ENCODE measurements at places on chromosomes 12 and 14. TPM values are rescaled to one million over a fixed set of nuclear protein-coding genes. Genes with fewer than 3 reads are reported as not detected.

DNA sequence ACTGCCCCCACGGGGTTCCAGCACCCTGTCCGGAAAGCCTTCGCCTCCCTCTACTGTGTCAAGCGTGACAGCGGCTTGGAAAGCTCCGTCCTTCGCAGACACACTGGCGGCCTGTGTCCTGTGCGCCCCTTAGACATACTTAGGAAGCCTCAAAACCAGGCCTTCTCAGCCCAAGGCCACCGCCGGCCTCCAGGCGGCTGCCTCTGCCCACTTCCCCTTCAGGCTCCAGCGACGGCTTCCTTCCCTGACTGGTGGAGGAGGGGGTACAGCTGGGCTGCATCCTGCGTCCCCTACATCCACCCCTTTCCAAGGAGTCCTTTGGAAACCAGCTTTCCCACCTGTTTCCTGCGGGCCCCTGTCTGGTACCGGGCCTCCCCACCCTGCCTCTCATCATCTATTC, 2.5 kb upstream of the CACNA2D4 start:
- DNase-seq = no peak

GRCh38 chr12:28585146-28585545, 394.9 kb downstream of the CCDC91 start:
- no peak for DNase-seq

- DNase-seq = no peak
Observed at GRCh38 chr12:74449872-74450271, 87.8 kb upstream of the ATXN7L3B start.

DNA sequence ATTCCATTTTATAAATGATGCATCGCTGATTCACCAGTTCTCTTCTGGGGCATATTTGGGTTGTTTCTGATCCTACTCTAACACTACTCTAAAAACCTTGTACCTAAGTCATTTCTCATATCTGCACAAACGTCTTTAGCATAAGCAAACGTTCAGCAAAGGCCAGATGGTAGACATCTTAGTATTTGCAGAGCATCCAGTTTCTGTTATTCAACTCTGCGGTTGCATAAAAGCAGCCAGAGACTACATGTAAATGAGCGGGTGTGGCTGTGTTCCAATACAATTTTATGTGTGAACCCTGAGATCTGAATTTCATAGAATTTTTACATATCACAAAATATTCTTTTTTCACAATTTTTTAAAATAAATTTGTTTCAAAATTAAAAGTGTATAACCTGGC, 22.8 kb upstream of the MMP17 start:
- DNase-seq = no peak

- no peak for DNase-seq
Observed at GRCh38 chr14:104297721-104298401, 159.5 kb downstream of the KIF26A start.

DNA sequence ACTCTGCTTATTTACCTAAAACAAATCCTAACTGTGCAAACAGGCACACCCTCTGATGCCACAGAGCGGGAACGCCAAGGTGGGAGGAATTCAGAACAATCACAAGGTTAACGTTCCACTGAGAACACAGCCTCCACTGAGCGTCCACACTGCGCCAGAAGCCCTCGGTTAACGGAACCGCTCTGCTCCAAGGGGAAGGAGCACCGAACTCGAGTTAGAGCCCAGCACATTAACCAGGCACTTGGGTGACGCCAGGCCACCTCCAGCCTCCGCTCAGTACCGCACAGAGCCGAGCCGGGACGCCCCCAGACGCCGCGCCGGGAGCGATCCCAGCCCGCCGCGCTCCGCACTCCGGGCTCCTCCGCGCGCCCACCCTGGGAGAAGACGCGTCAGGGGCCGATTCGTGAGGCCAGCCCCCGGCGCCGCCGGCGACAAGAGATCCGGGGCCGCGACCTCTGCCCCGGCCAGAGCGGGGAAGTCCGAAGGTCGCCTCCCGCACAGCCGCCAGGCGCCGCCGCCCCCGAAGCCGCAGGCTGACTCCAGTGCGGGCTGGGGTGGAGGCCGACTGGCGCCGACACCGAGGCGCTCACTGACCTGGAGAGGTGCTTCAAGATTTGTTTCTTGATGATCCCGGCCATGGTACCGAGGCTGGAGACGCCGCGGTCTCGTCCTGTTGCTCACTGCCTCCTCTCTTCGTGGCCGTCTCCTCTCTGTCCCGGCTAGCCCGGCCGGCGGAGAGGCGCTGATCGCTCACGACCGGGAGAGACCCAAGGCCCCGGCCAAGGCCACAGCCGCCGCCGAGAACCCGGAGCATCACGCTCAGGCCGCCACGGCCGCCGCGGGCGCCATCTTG, 450 bp downstream of the BLTP3B start:
- no peak for DNase-seq

- no peak for DNase-seq
Observed at GRCh38 chr12:25985316-25986175, 27.1 kb downstream of the RASSF8 start.

Gene COX8C
- not detected for total RNA-seq

DNA sequence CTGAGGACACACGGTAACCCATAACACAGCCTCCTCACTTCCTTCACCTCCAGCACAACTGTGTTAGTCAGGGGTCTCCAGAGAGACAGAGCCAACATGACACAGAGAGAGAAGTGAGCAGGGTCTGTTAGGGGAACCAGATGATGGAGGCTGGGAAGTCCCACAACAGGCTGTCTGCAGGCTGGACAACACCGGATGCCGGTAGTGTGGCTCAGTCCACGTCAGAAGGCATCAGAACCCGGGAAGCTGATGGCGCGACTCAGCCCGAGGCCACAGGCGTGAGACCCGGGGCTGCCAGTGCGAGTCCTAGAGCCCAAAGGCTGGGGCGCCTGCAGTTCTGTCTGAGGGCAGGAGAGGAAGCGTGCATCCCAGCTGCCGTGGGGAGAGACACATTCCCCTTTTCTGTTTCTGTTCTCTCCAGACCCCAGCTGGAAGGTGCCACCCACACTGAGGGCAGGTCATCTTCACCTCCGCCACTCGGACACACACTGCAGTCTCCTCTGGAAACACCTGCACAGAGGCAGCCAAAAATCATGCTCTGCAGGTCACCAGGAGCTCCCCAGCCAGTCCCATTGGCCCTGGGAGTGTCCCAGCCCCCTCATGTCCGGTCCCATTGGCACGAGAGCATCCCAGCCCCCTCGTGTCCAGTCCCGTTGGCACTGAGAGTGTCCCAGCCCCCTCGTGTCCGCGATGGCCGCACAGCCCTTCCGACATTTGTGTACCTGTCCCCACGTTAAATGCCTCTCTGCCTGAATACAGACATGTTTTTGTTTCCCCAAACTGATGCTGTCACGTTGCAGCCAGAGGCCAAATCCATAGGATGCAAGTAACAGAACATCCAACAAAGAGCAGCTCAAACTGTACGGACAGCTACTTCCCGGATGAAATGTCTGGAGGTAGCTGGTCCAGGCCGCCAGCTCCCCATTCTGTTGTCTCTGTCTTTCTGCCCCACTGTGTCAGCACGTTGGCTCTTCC, 7.9 kb upstream of the FBRSL1 start:
- no peak for DNase-seq

- DNase-seq = no peak
Observed at GRCh38 chr12:126353604-126354003, 1288.4 kb downstream of the AACS start.

DNA sequence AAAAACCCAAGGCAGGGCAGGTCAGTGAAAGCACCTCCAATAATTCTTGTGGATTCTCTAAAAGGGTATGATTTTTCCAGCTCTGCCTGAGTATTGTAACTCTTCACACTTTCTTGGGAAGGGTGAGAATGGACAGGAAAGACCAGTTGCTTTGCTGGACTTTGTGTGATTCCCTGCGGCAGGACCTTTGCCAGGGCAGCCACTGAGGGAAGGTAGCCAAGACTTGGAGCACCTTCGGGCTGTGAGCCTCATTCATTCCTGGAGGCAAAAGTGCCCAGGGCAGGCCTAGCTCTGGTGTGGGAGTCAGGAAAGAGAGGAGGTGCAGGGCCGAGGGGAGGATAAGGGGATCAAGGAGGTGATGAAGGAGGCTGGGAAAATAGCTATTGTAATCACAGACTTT, 80.2 kb downstream of the VCPKMT start:
- no peak for DNase-seq

GRCh38 chr14:64997108-64997794, 10.6 kb downstream of the FNTB start:
- DNase-seq = no peak

DNA sequence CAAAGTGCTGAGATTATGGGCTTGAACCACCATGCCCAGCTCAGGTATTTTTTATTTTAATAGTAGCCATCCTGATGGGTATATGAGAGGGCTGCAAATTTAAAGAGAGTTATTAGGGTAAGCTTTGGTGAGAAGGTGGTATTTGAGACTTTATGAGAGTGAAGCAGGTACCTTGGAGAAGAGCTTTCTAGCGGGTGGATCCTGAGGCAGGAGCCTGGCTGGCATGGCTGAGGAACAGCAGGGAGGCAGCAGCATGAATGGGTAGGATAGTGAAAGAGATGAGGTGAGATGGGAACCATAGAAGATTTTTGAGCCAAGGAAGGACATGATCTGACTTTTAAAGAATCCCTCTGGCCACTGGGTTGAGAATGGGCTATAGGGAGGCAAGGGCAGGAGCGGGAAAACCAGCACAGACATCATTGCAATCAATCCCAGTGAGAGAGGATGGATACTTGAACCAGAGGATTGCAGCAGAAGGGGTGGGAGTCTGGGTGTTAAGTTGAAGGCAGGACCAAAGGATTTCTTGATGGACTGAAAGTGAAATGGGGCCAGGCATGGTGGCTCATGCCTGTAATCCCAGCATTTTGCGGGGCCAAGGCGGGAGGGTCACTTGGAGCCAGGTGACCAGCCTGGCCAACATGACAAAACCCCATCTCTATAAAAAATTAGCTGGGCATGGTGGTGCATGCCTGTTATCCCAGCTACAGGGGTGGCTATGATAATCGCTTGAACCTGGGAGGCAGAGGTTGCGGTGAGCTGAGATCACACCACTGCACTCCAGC, 5.7 kb downstream of the SVOP start:
- no peak for DNase-seq

DNA sequence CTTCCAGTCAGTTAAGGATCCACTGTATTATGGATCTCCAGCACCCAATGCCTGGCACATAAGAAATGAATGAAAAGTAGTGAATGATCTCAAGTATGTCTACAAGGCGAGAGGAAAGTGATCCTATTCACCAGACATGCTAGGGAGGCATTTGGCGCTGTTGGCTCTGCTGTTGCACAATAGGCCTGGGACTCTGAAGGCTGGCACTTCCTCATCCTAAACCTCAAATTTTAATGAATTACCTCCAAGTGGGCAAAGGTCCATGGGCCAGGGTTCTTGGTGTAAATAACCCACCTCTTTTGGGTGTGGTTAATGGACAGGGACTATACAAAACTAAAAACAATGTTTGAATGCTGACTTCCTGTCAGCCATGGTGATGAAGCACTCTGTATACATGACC, 173.4 kb upstream of the PZP start:
- no peak for DNase-seq

GRCh38 chr12:94621662-94622359, 28.5 kb downstream of the TMCC3 start:
- DNase-seq = no peak

Gene SIX6
- total RNA-seq = not detected

DNA sequence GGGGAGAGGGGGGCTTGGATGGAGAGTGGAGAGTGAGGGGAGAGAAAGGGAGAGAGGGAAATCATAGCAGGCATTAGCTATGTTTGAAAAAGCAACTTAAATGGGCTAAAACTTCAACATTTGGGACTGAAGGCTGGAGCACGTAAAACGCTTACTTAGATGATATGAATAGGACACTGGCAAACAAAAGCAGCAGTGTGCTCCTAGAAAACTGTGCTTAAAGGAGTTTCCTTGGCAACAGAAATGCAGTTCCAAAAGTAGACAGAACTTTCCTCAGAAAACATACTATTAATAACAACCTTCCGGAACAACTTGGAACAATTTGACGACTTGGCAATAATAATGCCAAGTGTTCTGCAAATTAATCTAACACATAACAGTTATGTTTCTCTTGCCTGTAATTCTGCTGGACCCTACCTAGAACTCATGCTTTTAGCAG, 235.5 kb upstream of the NPAS3 start:
- no peak for DNase-seq

Gene DNAL1
- total RNA-seq = 7.9 TPM

Gene KLRK1
- 4.3 TPM for total RNA-seq

Measured in omental fat pad (tissue), 4 donors.